ENCODE measurements at places on chromosomes 4 and X.

GRCh38 chr4:145195167-145195952 is 15.0 kb upstream of the OTUD4 start:
- no peak for DNase-seq

DNA sequence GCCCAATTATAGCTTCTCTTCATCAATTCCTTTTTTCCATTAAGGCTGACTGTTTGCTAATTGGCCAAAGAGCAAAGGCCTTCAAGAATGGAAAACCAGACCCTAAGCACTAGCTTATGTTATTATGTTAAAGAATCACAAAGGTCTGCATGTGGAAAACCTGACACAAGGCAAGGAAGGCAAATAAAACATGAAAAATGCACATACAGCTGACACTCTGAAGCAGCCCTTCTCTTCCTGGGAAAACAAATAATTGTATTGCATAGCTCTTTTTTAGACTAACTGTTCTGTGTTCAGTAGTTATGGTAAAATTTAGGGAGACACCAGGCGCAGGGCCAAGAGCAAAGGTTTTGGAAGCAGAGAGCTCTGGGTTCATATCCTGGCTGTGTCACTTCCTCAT is 223.1 kb downstream of the UNC5C start:
- DNase-seq, result no peak

DNA sequence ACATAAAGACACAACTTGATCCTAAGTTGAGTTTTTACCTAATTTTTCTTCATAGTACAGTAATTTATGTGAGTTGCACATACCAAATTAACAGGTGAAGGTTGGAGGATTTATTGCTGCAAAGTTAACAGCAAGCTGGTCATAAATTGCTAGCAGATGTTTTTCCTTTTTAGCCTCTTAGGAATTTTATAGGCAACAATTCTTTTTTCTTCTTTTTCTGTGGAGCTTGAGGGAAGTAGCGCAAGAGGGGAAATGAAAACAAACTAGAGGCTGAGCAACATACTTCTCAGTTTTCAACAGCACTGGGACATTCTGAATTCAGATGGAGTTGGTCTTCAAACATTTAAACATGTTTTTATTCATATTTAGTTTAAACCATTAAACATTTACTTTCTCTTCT is 63.7 kb upstream of the TLR2 start:
- no peak for DNase-seq

- DNase-seq, result no peak
Measured at GRCh38 chrX:37678574-37678973, 7.0 kb upstream of the XK start.

DNA sequence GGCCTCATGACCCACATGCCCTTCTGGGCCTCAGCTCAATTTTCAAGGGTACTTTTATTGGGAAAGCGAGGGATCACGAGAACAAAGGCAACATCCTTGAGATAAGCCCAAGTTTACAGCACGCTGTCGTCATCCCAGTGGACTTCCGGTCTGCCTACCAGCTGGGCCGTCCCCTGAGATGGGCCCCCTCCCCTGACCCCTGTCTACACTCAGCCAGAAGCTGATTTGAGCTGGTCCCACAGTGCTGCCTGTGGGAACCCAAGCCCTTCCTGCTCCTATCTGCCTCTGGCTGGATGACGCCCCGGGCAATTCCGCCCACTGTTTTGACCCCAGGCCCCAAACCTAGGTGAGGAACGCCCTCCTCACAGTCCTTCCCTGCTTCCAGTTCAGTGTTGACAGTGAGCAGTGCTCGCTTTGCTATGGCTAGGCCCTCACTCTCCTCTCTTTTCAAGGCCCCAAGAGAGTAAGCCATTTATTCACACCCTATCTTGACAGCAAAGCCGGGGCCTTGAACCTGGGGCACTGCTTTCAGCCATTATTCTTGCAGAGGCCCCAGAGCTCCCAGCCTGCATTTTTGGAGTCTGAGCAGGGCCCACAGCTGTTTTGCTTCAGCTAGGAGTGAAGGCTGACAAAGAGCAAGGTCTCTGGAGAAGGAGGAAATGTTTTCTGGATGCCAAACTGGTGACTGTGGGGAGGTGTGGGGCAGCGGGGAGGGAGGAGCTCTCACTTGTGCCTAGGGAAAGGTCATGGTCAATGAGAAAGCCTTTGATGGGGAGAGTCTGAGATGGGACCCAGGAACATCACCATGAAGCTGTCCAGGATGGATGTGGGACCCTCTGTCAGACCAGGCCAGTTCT is 164.6 kb upstream of the BCOR start:
- no peak for DNase-seq

DNA sequence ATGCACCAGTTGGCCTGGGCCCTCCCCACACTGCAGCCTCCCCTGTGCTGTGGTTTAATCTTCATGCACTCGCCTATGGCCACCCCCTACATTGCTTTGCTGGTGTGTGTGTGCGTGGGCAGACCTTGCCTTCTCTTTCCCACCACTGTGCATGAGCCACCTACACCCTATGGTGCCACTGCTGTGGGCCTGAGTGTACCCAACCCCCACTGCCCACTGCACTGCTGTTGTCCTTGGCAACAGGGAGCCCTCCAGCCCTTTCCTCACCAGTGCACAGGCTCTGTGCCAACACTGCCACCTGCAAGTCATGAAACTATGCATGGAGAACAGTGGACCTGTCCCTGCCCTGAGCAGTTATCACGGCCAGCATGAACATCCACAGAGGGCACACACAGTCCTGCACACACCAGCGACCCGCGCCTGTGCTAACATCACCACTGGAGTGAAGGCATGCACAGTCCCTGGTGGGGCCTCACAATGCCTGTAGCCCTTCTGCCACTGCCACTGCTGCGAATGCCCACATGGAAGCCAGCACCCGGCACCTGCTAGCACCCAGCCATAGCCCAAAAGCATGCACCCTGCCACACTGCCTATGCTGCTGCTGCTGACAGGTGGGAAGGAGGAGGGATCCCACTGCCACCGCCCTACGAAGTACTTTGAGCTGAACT is 237.8 kb upstream of the ARSJ start:
- DNase-seq, result no peak

DNA sequence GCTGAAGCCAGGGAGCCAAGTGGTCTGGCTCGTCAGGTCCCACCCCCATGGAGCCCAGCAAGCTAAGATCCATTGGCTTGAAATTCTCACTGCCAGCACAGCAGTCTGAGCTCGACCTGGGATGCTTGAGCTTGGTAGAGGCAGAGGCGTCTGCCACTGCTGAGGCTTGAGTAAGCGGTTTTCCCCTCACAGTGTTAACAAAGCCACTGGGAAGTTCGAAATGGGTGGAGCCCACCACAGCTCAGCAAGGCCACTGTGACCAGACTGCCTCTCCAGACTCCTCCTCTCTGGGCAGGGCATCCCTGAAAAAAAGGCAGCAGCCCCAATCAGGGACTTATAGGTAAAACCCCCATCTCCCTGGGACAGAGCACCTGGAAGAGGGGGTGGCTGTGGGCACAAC is 353.8 kb downstream of the NAP1L3 start:
- DNase-seq, result no peak

DNA sequence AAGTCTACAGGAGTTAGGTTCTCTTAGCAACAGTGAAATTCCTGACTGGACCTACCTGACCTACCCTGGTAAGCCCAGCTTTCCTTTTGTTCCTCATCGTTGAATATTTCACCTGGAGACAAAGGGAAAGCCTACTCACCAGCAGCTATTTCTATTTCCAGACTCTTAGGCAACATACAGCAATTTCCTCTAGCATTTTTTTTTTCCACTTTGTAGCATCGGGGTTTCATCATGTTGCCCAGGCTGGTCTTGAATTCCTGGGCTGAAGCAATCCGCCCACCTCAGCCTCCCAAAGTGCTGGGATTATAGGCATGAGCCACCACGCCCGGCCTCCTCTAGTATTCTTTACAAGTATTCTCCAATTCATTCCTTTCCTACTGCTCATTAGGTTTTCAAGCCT is 6.8 kb upstream of the S100G start:
- DNase-seq, result no peak

DNA sequence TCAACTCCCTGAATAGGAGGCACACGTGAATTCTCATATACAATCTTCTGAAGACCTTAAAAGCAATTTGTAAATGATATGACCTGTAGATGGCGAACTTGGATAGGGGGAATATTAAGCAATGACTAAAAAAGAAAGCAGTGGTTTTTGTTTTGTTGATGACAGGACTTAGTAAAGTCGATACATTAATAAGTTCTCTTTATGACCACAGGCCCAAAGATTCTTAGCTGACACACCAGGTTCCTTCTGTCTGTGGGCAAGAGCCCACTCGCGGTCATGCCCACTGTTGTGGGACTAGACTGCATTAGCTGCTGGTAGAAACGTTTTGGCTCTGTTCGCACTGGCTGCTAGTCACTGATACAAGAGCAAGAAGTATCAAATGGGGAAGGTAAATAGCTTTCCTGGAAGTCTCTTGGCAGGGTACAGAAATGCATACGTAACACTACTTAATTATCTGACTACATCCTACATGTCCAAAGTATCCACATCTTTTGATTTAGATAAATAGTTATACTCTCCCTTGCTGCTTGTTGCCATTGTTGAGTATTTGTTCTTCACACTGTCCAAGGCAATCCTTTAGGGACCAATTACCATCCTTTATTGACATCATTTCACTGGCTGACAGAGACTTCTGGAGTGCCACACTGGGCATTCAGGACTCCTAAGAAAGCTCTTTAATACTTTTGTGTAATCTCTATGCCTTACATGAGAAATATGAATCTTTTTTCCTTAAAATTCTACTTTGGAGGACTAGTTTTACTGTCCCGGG is 31.0 kb downstream of the ALPK1 start:
- DNase-seq, result peak; percentile 20

DNA sequence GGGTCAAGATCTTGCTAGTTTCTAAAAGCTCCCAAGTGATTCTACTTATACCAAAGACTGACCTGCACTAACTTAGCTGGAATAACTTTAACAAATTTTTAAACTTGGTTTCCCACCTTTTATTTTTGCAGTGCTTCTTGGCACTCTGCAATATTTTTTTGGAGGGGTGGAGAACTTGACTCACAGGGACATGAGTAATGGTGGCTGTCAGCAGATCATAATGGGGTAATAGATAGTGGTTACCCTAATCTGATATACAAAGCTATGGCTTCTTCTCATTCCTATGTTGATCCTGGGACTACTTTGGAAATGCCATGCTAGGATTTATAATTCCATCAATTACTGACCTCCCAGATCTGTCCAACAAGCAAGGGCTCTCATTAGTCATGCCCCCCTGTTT is 295.7 kb downstream of the GPAT3 start:
- DNase-seq, result no peak

DNA sequence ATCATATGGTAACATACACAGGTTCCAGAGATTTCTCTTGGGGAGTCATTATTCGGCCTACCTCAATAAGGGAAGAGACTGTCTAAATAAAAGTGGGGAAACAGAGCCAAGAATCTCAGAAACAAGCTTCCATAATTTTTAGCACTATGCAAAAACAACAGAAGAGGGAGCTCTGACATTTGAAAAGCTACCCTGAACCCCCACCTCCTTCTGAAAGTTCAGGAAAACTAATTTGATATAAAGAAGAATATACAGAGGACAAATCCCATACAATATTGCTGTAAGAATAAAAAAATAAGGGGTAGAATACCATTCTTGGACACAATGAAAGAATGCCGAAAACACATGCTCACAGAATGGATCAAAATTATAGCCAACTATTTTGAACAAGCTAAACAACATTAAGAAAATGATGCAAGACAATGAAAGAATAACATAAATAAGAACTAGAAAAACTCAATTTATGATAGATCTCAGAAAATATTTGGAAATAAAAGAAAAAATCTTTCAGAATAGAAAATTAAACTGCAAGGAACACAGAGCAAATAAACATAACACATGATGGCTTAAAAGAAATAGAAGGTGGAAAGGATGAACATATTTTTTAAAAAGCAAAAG is 14.4 kb upstream of the ZNF41 start:
- DNase-seq, result no peak

DNA sequence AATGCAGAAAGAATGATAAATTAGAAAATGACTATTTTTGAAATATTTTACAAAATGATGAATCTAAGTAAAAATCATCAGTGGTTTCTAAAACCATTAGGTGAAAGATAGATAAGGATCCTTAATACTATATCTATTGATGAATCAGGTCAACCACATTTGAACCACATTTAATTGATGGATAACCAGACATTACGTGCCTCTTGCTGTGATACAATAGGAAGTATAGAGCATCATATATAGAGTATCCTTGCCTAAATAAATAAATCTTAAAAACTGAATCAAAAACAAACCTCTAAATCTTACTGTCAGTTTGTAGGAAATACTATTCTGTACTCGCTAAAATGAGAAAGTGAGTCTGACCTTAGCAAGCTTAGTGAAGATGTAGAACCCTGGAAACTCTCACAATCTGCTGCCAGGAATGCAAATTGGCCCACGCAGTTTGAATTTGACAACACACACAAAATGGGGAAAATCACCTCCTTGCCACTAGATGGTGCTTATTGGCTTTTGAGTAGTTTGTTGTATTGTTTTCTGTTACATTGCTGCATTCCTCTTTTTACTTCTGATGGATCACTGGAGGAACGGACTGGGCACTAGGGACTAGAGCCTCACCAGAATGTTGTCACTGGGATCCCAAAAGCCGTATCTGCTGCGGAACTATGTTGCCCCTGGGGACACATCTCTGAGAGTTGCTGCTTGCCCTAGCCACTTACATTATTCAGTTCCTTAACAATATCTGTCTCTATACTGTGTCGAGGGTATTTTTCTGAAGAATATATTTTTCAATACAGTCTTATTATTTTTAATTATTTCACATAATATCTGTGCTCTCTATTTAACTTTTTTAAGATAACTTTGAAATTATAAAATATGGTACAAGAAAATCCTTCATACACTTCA is 25.4 kb upstream of the SLAIN2 start:
- DNase-seq, result peak; percentile 46

GRCh38 chr4:182549356-182549755 is 306.2 kb downstream of the TENM3 start:
- DNase-seq, result no peak

GRCh38 chr4:125387770-125388169 is 73.0 kb downstream of the FAT4 start:
- no peak for DNase-seq

DNA sequence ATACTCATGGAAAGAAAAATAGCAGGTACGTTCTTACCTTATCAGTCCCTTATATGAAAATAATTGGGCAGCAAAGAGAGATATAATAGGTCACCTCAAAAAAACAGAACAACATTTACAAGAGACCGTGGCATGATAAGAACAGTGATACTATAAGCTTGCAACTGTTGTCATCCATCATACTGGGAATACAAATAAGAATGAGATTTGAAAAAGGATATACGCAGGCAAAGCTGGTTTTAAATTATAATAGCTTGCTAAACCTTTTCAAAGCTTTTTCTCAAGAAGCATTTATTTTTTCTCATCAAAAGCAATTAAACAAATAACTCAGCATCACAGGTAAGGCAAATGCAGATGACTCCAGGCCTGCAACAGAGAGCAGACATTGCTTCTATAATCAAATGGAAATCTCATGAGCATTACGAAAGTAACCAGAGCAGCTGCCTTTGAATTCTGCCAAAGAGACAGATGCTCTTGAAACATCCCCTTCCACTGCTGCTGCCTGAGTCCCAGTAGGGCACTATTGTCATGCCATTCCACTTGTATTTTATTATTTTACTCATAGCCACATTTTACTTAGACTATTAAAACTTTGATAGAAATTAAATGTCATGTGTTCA is 620.6 kb upstream of the GNPDA2 start:
- no peak for DNase-seq
